ENCODE measurements at places on chromosomes 1 and 21.
A peak's percentile ranks its signal among the peaks of the same experiment; 100 is the strongest.

DNA sequence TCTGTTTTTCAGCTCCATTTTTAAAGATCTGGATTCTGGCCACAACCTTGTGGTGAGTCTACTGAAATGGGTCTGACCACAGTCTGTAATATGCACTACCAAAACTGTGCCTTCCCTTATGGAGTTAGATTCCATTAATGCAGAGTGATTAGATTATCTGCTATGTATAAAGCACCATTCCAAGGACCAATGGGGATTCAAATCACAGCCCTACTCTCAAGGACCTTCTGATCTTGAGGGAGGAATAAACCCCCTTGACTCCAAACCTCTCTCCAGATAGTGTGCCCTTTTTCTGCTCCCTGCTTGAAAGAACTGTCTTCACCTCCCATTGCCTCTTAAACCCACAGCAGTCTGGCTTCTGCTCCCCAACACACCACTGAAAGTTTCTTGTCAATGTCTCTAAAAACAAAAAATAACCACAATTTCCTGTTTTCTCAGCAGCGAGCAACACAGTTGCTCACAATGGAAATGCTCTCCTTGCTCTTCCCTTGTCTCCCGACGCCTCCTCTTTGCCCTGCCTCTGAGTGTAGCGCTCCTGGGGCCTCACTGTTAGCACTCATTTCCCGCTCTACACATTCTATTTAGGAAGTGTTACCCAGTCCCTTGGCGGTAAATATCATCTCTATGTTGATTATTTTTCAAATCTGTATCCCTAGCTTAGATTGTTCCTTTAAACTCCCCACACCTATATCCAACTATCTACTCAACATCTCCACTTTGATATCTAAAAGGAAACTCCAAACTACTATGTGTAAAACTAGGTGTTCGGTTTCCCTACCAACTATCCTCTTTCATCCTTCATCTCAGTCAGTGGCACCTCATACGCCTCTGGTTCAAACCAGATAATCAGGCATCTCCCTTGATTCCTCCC lies 13.6 kb downstream of the PCNX2 start:
- no peak for DNase-seq

DNA sequence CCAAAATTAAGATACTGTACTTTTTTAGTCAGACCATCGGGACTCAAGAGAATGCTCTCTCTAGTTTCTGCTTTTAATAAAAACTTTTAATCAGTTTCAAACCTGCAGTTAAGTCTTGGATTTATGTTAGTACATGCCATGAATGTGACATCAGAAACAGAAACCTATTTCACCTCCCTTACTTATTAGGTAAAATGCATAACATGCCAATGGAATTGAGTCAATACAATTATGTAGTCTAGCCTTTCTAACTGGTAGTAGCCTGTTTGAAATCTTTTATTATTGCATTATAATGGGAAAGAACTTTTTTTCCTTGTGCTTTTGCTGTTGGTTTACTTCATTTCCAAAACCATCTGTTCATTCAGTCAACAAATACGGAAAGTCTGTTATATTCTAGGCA lies 4.8 kb downstream of the PHACTR4 start:
- no peak for DNase-seq

- no peak for DNase-seq
Observed at GRCh38 chr1:227257964-227258363, 60.3 kb downstream of the CDC42BPA start.

DNA sequence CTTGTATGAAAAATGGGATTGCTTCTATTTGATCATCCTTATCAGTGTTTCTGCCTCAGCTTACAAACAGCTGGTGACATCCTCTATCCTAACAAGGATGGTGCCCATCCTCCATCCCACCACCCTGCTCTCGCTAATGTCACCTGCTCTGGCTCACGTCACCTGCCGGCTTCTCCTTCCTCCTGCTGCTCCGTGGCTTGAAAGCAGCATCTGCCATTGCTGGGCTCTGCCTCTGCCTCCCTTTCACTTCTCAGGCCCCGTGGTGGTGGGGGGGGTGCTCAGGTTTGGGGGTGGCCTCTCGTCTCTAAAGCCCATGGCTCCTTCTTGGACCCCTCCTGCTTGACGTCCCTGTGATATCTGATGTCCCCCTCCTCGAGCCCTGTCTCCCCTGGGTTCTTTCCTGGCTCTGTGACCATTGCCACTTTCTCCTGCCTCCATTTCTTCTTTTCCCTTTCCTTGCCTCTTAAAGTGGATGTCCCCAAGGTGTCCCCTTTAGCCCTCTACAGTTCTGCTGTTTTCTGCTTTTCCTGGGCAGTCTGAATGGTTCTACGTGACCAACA lies 135.5 kb upstream of the ERRFI1 start:
- DNase-seq = no peak

GRCh38 chr1:246032984-246033383 lies 474.1 kb downstream of the SMYD3 start:
- no peak for DNase-seq

DNA sequence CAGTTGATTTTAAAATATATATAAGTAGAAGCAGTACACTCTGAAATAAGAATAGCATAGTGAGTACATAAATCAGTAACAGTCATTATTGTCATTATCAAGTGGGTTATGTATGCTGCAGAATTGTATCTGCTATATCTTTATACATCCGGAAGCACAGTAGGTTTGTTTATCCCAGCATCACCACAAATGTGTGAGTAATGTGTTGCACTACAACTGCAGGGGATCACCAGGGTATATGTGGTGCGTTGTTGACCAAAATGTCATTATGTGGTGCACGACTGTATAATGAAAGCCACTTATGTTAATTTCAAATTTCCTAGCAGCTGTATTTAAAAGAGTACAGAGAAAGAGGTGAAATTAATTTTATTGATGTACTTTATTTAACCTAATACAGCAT lies 87.7 kb upstream of the GADD45A start:
- no peak for DNase-seq

DNA sequence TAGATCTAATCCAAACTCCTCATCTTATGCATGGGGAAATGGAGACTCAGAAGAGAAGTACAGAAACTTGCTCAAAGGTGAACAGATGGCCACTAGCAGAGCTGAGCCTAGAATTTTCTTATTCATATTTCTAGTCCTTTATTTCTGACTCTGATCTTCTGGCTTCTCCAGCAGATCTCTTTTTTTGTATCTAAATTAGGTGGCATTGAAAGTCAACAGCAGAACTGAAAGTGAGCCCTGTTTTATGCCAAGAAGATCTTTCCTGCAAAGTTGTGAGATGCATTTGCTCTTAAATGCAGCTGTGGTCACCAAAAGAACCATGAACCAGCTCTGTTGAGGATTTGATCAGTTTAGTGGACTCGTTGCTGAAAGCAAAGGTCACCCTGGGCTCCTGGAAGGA lies 75.5 kb downstream of the KAZN start:
- no peak for DNase-seq

- DNase-seq = no peak
Observed at GRCh38 chr1:230028602-230029223, 38.3 kb upstream of the GALNT2 start.

GRCh38 chr1:62712336-62713243 lies 24.4 kb upstream of the DOCK7 start:
- DNase-seq = no peak

- no peak for DNase-seq
Observed at GRCh38 chr21:42819861-42820615, 59.3 kb downstream of the WDR4 start.

- DNase-seq = no peak
Observed at GRCh38 chr1:117679868-117680267, 74.0 kb downstream of the TENT5C start.

DNA sequence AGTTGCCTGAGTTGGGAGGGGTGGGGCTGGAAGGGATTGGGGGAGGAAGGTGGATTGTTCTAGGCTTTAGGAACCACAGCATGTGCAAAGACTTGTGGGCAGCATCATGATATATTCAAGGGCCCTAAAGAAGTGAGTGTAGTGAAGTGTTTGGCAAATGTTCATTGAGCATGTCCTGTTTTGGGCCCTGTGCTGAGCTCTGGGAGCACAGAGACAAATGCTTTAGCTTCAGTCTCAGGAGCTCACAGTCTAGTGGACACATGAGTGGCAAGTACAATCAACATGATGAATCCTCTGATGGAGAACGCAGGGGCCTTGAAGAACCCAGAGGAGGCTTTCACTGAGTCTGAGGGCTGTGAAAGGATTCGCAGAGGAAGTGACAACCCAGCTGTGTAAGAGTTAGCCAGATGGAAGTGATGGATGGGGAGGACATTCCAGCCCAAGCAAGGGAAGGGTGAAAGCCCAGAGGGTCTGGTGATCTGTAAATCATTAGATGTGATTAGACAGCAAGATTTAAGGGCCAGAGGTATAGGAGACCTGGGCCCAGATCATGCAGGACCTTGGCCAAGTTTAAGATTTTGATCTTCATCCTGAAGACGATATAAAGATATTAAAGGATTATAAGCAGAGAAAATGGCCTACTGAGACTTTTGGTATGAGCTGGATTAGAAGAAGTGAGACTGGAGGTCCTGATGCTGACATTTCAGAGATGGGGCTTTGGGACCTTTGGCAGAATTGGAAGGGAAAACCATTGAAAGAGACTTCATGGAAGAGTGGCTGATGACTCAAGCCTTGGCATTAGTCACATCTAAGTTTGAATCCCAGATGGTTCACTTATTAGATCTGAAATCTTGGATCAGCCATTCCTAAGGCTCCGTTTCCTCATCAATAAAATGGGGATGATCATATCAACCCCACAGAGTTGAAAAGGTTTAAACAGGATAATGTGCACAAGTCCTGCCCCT lies 4.6 kb downstream of the IPO13 start:
- no peak for DNase-seq

GRCh38 chr1:165376041-165376810 lies 19.7 kb upstream of the LMX1A start:
- DNase-seq = peak; percentile 83

- DNase-seq = no peak
Observed at GRCh38 chr1:213678348-213678747, 309.4 kb upstream of the PROX1 start.

GRCh38 chr1:12245733-12246132 lies 15.9 kb downstream of the VPS13D start:
- no peak for DNase-seq
